A549 treated with CpdA at 1 μM for 4 hours (cell line): ENCODE measurements at places on chromosomes 5 and 9. TPM values are rescaled to one million over a fixed set of nuclear protein-coding genes. Genes with fewer than 3 reads are reported as not detected.

The EQTN gene
- not detected in 5 replicates for total RNA-seq

The PCDHGA12 gene
- total RNA-seq = 0.02 TPM in 1 of 5 replicates, not detected in the others

The PIP5KL1 gene
- 1.5 to 2.6 TPM (median 1.8 TPM) in 5 replicates for total RNA-seq

The FAM170A gene
- not detected in 5 replicates for total RNA-seq

The IFNA13 gene
- not detected in 5 replicates for total RNA-seq

The NUTM2G gene
- total RNA-seq = not detected in 5 replicates

The ARRDC1 gene
- 23.2 to 28.8 TPM (median 26.7 TPM) in 5 replicates for total RNA-seq

The BRD3OS gene
- 14.8 to 19.0 TPM (median 16.9 TPM) in 5 replicates for total RNA-seq

The FUBP3 gene
- total RNA-seq = 50.2 to 57.2 TPM (median 50.7 TPM) in 5 replicates

The GPR151 gene
- total RNA-seq = not detected in 5 replicates

The TXNDC8 gene
- not detected in 5 replicates for total RNA-seq

The ZNF366 gene
- not detected in 5 replicates for total RNA-seq

The DNAI1 gene
- 0.07 to 0.37 TPM (median 0.09 TPM) in 4 of 5 replicates, not detected in the other for total RNA-seq

The WDR38 gene
- 0.12 to 0.17 TPM (median 0.14 TPM) in 3 of 5 replicates, not detected in the others for total RNA-seq

The CORO2A gene
- 0.36 to 0.86 TPM (median 0.59 TPM) in 5 replicates for total RNA-seq

The SLC25A2 gene
- total RNA-seq = not detected in 5 replicates
